ENCODE measurements at places on chromosomes 7 and 10. TPM values are rescaled to one million over a fixed set of nuclear protein-coding genes. Genes with fewer than 3 reads are reported as not detected.

GRCh38 chr7:87510411-87510875 is 35.0 kb upstream of the ABCB4 start:
- no peaks in the 10 kb centered on the region for H3K4me1 ChIP-seq
- no peaks in the 10 kb centered on the region for H3K27me3 ChIP-seq
- H3K27ac ChIP-seq: no peak overlapping the region
- no peak for DNase-seq
- H3K4me3 ChIP-seq: no peak overlapping the region

CUZD1 gene
- total RNA-seq: not detected

AP4M1 gene
- 26.1 TPM for total RNA-seq

DNA sequence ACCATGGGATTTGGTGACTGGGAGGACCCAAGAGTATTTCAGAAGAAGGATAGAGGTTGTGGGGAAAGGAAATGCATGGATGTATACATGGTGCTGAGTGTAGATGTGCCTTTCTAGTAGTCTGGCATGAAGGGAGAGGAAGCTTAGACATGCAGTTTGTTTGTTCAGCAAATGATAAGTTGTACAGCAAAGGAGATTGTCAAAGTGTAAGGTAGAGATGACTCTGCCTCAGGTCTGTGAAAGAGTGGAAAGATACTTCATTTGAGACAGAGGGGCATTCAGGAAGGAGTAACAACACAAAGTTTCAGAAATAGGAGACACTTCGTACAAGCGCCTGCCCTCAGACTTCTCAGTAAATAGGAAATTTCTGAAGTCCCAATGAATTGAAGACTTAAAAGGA is 152.3 kb downstream of the CELF2 start:
- peaks cover 5% of the 10 kb centered on the region for H3K27me3 ChIP-seq
- no peak overlapping the region for H3K4me3 ChIP-seq
- H3K36me3 ChIP-seq: no peaks in the 10 kb centered on the region

DNA sequence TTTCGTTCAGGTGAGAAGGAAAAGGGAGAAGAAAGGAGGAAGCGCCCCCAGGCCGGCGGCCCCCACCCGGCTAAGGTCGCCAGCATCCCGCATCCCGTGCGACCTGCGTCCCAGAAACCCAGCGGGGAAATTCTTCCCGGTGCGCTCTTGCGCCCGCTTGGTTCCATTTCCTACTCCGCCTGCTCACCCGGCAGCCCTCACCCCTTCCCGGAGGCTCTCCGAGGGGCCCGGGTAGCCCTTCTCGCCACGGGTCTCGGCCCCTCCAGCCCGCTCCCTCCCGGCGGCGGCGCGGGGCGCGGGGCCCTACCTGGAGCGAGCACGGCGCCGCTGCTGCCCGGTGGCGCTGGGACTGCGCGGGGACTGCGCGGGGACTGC is at the start of gene PRKCQ:
PRKCQ (minus strand) TSS at position 373 of the 375 bp plus-strand sequence. CDS start 65,141 bp downstream, outside the sequence.
- no peaks in the 10 kb centered on the region for H3K36me3 ChIP-seq
- H3K4me3 ChIP-seq: peak within 1 kb of the TSS; percentile 64
- H3K27me3 ChIP-seq: no peaks in the 10 kb centered on the region
- no peak for DNase-seq
- H3K27ac ChIP-seq: peak within 1 kb of the TSS; percentile 63
- no peaks in the 10 kb centered on the region for H3K4me1 ChIP-seq

DNA sequence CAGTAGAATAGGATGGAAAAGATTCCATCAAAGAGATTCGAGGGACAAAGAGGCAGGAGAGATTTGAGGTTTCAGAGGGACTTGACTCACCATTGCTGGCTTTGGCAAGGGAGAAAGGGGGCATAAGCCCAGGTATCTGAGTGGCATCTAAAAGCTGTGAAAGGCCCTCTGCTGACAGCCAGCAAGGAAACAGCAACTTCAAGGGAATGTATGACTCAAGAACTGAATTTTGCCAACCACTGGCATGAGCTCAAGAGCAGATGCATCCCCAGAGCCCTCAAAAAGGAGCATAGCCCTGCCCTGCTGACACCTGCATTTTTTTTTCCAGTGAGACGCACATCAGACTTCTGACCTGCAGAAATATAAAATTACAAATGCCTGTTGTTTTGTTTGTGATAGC is 19.6 kb upstream of the ADAM12 start:
- DNase-seq: no peak
- H3K27me3 ChIP-seq: no peaks in the 10 kb centered on the region
- no peaks in the 10 kb centered on the region for H3K36me3 ChIP-seq
- no peak overlapping the region for H3K27ac ChIP-seq

ABCB4 gene
- total RNA-seq: 0.38 TPM

DNA sequence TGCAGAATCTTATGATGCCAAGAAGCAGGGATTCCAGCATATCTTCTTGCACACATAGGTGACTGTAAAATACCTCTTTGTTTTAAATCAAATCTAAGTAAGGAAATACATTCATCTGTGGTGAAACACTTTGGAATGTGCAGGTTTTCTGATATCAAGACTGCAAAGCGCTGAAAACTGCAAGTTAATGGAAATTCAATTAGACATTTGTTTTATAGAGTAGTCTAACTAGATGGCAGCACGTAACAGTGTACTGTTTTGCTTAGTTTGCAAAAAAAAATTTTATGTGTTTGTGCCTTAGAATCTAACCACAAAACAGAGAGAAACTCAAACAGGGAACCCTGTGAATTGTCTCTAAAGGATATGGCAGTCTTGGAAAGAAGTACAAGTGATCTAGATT is 259.2 kb downstream of the HDAC9 start:
- no peak for DNase-seq
- no peaks in the 10 kb centered on the region for H3K4me1 ChIP-seq
- no peak overlapping the region for H3K4me3 ChIP-seq
- no peaks in the 10 kb centered on the region for H3K36me3 ChIP-seq
- H3K27ac ChIP-seq: no peak overlapping the region

All from esophagus squamous epithelium (tissue), 5 donors.